ENCODE measurements at places on chromosomes 16 and 17.
A peak's percentile ranks its signal among the peaks of the same experiment; 100 is the strongest.

- DNase-seq: no peak
Measured at GRCh38 chr17:35313875-35314409, 59.5 kb downstream of the SLFN11 start.

- peak; percentile 23 for DNase-seq
Measured at GRCh38 chr17:81253358-81254131, 14.4 kb downstream of the NDUFAF8 start.

- DNase-seq: no peak
Measured at GRCh38 chr17:1374431-1375177, 25.4 kb downstream of the YWHAE start.

DNA sequence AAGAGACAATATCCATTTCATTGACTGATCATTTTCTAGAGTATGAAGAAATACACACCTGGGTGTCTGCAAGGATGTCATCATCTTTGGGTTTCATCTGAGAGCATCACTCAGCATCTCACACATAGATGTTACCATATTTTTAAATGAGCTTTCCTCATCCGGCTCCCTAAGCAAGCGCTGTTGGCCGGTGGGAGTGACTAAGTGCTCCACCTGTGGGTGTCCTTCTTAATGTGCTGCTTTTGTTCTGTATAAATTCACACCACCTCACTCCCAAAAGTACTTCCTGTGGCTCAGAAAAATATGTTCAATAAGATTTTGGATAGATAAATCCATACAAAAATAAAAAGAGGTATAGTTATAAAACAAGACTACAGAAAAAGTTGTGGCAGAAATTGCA, 7.4 kb downstream of the SSTR2 start:
- DNase-seq: no peak

DNA sequence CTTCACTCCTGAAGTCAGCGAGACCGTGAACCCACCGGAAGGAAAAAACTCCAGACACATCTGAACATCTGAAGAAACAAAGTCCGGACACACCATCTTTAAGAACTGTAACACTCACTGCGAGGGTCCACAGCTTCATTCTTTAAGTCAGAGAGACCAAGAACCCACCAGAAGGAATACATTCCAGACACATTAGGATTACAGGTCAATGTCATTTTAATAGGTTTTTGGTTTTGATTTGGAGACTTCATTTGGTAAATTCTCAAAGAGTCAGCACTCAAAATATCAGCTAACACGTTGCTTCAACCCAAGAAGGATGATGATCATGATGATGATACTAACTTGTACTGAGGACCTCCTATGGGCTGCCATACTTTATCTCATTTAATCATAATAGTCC, 7.6 kb upstream of the BMERB1 start:
- no peak for DNase-seq

DNA sequence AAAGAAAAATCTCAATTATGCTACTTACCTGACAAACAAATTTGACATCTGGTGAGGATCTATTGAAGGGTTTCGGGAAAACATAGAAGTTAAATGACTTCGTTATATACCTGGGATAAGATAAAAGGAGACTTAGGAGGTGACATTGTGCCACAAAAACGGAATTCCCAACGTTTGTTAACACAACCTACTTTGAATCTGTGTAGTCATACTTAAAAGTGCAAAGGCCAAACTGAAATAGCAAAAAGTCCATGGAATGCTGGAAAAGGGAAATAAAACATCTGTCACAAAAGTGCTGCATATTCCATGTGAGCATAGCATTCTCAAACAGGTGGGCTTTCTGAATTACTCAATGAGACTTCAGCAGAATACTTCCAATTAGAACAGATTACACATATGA, 3.0 kb downstream of the PARN start:
- DNase-seq: no peak

- no peak for DNase-seq
Measured at GRCh38 chr17:81306491-81306890, 11.4 kb upstream of the SLC38A10 start.

GRCh38 chr17:728911-729310, 3.5 kb upstream of the TLCD3A start:
- DNase-seq: no peak

DNA sequence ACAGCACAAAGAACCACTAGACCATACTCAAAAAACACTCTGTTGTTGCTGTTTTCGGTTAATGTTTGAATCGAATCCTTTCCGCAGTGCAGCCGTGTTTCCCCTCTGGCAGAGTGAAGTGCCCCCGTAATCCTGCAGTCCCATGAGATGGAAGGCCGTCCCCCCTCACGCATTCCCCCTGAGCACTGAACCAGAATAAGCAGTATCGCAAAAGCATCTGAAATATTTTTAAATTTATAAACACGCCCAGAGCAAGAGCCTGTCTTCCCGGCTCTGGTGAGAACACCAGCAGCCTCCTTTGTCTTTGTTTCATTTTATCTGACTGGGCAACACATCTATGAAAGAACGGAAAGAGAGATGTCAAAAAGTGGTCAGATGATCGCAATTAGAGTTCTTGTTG, 121.0 kb upstream of the ADAMTS18 start:
- DNase-seq: no peak

GRCh38 chr16:9286930-9287329, 195.5 kb downstream of the HAPSTR1 start:
- DNase-seq: no peak

- DNase-seq: no peak
Measured at GRCh38 chr17:78839235-78839761, 1.3 kb downstream of the USP36 start.

- DNase-seq: no peak
Measured at GRCh38 chr17:59375857-59376256, 44.4 kb downstream of the YPEL2 start.

GRCh38 chr17:6603744-6604325, 36.7 kb downstream of the KIAA0753 start:
- DNase-seq: no peak

DNA sequence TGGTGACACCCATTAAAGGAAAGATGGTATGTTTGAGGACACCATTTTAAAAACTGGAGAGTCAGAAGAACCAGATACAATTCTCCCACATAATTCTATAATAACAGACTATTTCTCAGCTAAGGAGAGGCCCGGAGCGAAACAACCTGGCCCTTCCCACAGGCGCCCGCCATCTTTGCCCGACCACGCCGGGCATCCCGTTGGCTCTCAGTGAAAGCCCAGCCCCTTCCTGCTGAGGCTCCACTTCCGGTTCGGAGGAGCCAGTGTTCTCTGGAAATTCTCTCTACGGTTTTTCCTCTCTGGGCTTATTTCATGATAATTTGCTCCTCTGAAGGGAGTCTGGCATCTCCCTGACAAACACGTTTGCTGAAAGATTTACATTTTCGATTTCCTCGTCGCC, 175.7 kb downstream of the AXIN2 start:
- DNase-seq: no peak

DNA sequence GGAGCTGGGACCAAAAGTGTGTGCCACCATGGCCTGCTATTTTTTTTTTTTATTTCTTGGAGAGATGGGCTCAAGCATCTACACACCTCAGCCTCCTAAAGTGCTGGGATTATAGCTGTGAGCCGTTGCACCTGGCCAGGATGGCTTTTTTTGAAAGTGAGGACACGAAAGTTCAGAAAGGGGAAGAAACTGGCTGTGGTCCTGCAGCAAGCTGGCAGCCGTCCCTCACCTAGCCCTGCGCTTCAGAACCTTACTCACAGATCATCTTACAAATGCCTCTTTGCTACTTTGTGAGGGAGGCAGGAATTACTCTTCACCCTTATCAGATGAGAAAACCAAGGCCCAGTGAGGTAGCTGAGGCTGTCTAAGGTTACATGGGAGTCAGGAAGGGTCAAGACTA, 4.5 kb upstream of the PPY start:
- DNase-seq: no peak

DNA sequence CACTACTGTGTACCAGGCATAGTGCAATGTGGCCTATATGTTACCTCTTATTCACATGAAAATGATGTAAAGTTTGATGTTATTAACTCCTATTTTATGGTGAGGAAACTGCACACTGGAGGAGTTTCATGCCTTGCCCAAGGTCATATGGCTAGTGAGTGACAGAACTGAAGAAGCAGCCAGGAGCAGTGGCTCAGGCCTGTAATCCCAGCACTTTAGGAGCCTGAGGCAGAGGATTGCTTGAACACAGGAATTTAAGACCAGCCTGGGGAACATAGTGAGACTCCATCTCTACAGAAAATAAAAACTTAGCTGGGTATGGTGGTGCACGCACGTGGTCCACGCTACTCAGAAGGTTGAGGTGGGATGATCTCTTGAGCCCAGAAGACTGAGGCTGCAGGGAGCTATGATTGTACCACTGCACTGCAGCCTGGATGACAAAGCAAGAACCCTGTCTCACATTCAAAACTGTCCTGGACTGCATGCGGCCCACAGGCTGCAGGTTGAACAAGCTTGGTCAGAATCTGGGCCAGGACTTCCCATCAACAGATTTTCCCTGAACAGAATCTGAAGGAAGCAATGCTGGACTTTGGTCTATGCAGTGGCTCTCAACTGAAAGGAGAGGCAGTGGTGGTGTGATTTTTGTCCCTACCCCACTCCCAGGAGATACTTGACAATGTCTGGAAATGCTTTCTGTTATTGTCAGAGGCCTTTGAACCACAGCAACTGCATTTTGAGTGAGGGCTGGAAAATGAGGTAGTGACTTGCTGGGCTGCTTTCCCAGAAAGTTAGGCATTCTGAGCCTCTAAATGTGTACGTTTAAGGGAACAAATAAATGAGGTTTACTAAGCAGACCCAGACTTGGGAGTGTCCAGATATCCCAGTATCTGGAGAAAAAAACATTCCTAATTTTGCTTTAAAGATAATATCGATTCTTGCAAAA, 479.5 kb downstream of the TMEM114 start:
- DNase-seq: no peak

GRCh38 chr16:8708536-8708935, 34.1 kb downstream of the ABAT start:
- DNase-seq: no peak

GRCh38 chr16:55690841-55691240, 35.1 kb downstream of the SLC6A2 start:
- DNase-seq: no peak

DNA sequence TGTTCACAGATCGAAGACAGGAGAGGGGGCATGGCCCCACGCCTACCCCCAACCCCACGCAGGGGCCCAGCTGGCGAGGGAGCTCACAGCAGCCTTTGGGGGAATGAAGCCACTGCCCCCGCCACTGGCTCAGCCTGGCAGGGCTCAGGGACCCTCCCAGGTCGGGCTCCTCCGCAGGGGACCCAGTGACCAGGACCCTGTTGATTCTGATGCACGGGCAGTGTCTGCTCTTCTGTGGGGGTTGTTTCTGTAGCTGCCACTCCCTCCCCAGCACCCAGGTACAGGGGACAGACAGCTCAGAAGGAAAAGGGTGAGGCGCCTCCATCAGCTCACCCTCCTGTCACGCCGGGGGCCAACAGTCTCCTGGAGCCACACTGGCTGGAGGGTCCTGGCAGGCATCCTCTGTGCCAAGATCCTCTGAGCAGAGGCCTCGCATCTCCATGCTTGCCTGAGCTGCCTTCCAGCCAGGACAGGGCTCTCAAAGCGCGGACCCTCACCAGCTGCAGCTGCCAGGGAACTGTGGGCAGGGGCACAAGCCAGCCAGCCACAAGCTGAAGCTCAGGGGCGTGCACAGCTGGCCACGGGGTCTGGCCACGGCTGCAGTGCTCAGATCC, 49.1 kb downstream of the ZNF778 start:
- no peak for DNase-seq

- no peak for DNase-seq
Measured at GRCh38 chr17:81245024-81245664, 6.0 kb downstream of the NDUFAF8 start.

DNA sequence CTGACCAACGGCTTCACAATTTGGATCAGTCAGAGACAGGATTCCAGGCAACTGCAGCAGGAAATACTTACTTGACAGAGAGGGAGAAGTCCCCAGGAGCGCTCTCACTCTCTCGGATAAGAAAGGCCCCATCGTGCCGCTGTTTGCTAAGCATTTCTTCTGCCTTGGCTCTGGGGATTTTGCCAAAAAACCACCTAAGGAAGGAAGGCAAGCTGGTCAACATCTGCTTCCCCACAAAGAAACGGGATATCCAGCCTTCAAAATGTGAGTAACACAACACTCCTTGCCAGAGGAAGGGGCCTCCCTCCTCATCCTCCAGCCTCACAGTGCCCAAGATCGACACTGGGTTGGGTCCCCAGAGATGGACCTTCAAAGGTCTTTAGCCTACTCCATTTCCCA, 36.6 kb upstream of the SLC25A19 start:
- no peak for DNase-seq

DNA sequence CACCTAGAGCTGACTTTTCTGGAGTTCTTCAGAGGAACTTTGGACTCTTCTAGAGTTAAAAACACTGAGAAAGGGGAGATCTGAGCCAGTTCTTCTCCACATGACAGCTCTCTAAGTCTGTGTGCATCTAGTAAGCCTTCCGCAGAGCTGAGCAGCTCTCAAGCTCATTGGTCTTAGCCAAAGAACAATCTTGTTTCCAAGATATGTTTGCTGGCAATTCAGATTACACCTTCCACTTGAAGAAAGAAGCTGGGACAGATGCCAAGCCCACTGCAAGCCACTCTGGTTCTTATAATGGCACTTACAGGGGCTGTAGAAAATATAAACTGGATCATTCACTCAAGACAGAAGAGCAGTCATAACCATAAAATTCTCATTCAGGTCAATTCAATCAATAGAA, 134.1 kb upstream of the TOX3 start:
- no peak for DNase-seq

GRCh38 chr17:4719684-4720221, 9.3 kb downstream of the ARRB2 start:
- DNase-seq: no peak

DNA sequence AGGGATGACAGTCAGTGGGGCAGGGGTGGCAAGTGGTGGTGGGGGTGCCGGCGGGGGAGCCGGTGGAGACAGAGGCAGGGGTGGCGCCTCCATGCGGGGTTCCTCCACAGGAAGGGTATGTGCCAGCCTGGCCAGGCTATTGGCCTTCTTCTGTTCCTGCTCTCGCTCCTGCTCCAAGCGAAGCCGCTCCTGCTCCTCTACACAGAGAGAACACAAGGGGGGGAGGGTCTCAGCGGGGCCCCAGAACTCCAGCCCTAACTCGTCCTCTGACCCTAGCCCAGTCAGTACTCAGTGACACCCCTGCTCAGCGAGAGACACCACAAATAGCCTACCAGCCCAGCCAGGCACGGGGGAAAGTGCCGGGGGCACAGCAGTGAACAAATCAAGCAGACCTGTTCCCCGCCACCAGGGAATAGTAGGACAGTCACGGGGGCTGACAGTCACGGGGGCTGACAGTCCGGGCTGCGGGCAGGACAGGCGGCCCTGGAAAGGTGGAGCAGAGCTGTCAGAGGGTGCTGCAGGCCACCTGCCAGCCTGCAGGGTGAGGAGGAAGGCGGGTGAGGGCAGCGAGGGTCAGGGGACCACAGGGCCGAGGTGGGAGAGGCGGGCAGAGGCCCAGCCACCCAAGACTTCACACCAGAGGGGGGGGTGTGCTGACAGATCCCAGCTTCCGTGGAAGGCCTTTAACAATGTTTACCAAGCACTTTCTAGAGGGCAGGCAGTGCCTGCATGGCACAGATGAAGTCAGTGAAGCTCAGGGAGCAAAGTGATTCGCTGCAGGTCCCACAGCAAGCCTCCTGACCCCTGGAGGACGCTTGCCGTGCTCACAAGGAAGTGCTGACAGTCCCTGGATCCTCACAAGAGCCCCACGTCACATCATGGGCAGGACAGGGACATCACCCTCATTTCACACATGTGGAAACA, 5.3 kb downstream of the MNT start:
- no peak for DNase-seq

Measured in effector memory CD4-positive, alpha-beta T cell (primary cell).